HepG2 (cell line): ENCODE measurements at places on chromosomes 2 and 18.

DNA sequence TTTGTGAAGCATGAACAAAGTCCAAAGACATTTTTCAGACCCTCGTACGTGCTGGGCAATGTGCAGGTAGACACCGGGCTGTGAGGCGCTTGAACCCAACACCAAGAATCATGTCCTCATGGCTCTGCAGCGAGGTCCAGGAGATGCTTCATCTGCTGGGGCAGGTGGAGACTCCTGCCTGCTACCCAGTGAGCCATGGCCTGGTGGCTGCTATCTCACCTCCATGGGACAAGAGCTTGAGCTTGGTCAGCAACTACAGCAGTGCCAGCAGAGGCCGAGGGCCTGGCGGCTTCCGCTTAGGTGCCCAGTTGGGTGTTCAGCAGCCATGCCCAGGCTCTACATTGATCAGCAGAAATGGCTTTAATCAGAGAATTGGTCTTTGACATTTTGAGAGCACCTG is 281.0 kb upstream of the HS6ST1 start:
- DNase-seq, result no peak

GRCh38 chr2:40189881-40190280 is 262.0 kb downstream of the SLC8A1 start:
- DNase-seq, result no peak

GRCh38 chr2:173027181-173028128 is 48.2 kb upstream of the MAP3K20 start:
- DNase-seq, result peak; percentile 79

DNA sequence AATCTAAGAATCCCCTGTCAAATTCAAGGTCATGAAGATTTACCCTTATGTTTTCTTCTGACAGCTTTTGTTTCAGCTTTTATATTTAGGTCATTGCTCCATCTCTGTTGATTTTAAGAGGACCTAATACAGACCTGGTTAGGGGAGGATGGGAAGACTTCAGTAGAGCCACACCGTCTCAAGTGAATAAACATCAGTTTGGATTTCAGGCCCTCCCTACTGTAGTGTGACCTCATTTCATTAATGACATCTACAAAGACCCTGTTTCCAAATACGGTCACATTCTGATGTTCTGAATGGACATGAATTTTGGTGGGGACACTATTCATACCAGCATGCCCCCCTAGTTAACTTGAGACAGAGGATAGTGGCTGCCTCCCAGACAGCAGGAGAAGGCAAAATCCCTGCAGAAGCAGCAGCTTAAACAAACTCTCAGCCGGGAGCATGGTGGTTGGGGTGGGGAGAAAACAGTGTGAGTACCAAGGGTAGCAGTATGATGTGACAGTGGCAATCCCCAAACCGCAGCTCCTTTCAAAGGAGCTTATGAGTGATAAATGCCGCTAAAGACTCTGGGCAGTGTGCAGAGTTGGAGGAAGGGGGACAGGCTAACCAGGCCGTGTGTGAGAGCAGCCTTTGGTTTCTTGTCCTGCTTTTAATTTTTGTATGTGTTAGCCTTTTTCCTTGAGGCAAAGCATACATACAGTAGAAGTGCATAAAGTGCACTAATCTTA is 65.9 kb upstream of the TNP1 start:
- no peak for DNase-seq

DNA sequence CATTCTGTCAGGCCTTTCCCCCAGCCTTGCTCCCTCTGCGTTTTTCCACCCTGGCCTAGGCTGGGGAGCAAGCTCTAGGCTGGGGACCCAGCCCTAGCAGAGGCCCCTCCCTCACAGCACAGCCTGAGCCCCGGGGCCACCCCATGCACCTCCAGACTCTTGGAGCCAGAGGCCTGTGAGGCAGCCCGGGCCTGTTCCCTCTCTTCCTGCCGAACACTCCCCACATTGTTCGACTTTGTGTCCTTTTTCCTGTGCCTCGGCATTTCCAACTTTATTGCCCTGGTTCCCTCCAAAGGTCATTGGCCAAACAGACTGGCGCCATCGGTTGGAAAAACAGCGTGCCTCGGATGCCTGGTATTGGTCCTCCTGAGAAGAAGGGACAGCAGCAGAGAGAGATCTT is 79.7 kb downstream of the HS1BP3 start:
- no peak for DNase-seq

DNA sequence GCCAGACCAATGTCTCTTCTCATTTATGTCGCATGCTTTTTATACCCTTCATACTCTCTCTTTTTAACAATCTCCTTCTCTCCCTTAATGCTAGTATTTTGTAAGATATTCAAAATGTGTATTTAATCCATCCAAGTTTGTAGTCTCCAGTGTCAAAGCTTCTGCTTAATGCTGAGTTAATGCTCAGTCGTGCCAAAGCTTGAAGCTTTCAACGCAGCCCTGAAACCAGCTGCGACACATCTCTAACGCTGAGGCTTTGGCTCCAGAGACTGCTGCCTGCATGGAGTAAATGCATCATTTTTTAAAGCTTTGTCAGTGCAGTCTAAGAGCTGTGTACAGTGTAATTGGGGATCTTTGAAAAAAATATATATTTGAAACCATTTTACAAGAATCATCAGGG is 2108.8 kb upstream of the PIK3C3 start:
- DNase-seq, result no peak

GRCh38 chr2:240129731-240130392 is 6.2 kb downstream of the COPS9 start:
- no peak for DNase-seq

DNA sequence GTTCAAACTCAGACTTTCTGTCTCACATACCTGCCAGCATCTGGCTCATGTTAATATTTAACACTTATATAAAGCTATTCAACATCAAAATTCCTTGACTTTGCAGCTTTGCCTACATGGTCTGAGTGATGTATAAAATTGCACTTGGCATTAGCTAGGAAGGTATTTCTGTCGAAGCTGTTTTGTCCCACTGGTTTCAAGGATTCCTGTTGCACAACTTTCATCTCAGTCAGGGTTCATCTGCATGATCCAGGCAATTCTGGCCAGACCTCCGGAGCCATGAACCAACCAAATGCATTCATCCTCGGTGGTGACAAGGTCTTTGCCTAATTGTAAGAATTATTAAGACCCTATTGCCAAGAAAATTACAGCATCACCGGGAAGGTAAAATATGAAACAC is 185.4 kb downstream of the ZEB2 start:
- DNase-seq, result no peak

DNA sequence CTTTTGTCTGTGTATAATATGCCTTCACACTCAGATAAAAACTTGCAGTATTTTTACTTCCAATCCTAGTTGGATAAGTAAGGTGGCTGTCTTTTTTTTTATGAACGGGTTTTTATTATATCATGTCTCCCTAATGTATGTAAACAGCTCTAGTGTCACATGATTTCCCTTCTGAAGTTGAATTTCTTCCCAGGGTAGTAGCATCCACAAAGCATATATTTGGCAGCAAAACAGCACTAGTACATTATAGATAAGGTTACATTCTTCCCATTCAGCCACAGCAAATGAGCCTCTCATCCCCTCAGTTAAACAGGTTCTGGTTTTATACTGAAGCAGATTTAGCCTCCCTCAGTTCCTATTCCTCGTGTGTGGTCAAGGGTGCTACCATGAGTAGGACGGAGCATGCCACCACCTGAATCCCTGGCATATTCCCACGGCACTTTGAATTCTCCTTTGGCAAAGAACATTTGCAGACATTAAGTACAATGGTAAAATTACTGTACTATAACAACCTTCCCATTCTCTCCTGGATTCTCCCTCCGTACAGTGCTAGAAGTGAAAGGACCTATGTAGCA is 15.4 kb upstream of the DTNA start:
- no peak for DNase-seq

DNA sequence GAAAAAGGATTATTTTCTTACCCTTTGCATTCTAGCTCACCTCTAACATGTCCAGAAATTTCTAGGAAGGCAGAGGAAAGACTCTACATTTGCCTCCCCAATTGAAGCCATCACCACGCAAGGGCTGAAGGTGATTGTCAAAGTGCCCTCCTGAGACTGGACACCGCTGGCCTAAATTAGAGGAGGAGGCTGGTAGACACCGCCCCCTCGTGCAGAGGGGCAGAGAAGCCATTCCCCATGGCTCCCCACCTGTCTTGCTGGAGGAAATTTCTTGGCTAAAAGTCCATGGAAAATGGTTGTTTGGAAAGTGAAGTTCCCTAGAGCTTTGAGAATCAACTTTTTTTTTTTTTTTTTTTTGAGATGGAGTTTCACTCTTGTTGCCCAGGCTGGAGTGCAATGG is 31.3 kb upstream of the CREB1 start:
- DNase-seq, result no peak

DNA sequence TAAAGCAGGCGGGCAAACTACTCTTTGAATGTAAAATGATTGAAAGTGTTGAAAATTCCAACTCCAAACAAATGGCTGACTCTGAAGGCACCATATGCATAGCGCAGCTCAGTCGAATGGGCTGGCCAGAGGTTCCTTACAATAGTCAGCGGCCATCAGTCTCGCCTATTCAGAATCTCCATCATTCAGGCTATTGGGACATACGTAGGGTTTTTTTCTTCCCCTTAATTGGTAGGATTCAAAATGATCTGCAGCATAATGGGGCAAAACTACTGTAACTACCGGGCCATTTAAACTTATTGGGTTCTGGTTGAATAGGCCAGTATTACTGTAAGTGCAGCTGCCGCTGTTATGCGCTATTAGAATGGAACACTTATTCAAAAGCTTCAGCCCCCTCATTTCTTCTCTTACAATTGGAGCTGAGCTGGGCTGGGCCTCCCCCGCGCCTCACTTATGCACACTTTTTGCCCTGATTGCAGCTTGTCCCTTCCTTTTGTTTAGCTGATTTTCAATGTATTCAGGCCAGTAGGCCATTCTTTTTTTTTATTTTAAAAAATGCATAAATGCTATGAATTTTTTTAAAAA is 40.4 kb downstream of the SLC9A4 start:
- no peak for DNase-seq

DNA sequence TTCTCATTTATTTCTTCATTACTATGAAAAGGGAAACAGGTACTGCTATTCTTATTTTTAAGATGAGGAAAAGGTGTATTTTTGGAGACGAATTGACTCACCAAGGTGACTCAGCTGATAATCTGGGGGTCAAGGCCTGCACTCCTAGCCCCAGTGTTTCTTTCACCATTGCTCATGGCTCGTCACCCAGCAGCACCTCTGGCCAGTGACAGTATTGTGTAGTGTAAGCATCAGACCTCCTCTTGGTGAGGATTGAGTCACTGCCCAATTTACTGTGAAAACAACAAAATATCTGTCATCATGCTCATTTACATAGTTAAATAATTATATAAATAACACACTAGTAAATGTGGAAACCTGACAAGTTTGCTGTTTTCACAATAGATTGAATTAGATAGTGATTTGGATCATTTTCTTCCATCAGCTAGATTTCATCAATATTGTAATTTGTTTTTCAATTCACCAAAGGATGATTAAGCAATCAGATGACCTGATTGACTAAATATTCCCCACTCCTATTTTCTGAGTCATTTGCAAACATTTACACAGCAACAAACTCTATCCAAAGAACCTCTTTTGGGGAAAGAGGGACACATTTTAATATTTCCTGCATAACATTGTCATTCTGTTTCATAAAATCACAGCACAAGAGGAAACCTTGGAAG is 492.8 kb upstream of the RAB12 start:
- peak; percentile 25 for DNase-seq

DNA sequence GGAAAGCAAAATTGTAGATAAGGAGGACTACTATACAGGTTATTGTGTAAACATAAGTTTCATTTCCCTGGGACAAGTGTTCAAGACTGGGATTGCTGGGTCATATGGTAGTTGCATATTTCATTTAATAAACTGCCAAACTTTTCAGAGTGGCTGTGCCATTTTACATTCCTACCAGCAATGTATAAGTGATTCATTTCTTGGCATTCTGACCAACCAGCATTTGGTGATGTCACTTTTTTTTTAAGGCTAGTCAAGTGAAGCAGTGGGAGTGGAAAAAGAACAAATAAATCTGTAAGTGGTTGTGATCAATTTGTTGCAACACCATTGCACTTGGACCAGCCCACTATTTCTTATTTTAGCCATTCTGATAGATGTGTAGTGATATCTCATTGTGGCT is 5.2 kb upstream of the CHCHD5 start:
- DNase-seq, result no peak

DNA sequence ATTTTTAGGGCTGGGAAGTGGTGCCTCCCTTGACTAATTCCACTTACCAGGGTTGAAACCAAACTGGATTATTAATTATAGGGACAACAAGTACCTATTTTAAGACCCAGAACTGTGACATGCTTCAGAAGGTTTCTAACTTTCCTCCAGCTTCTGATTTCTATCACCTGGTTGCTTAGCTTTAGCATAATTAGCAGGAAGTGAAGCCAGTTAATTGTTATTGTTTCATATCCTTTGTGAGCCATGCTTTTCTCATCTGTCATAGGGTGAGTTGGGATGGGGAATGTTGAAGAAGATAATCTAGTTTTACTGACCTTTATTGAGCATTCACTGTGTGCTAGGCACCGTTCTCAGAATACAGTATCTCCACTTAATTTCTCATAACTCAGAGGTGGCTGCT is 3.2 kb downstream of the YPEL5 start:
- no peak for DNase-seq

- DNase-seq, result no peak
Observed at GRCh38 chr18:23982155-23983079, 32.1 kb upstream of the TTC39C start.

DNA sequence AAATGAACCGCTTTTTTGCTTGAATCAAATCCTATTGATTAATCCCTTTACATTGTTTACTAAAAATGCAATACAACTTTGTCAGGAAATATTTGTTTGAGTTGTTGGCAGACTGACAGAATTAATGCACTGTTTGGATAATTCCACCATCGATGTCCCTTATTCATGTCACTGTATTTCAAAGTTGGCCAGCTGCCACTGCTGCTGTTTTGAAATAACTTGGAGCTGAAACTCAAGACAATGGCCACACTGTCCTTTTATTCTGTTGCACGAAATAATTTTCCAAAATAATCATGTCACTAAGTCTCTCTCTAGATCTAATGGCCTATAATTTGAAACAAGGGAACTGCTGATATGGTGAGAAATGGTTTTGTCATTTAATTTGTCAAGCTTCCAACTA is 55.2 kb upstream of the PAX3 start:
- no peak for DNase-seq

- DNase-seq, result no peak
Observed at GRCh38 chr18:58335821-58336220, 291.8 kb downstream of the NEDD4L start.

GRCh38 chr18:35467624-35468016 is 30.1 kb downstream of the INO80C start:
- no peak for DNase-seq

- DNase-seq, result no peak
Observed at GRCh38 chr2:13539296-13539695, 822.6 kb downstream of the TRIB2 start.

DNA sequence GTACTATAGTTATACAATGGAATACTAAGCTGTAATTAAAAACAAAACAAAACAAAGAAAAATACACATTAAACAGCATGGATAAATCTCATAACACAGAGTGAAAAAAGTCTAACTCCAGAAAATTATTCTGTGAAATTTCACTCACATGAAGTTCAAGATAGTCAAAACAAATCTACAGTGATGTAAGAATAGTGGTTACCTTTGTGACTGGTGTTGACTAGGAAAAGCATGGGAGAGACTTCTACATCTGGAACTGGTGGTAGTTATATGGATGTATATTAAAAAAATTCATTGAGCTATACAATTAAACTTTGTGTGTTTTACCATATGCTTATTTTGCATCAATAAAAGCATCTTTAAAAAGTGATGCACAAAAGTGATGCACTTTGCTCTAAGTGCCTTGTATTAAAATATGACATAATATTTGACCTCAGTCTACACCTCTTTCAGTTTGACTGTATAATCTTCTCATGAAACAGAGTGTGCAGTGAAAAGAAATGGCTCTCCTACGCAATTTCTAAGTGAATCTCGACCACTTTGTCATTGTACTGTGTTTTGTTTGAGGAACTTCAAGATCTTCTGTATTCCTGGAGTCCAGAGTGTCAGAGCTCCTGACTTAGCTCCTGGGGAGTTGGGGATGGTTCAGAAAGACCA is 28.0 kb downstream of the STAT4 start:
- DNase-seq, result no peak
